Activated CD4-positive, alpha-beta T cell treated with anti-CD3 and anti-CD28 coated beads, Interleukin-2, amount 50 U/mL, for 48 hours (primary cell): ENCODE measurements at places on chromosomes 12 and 14.

DNA sequence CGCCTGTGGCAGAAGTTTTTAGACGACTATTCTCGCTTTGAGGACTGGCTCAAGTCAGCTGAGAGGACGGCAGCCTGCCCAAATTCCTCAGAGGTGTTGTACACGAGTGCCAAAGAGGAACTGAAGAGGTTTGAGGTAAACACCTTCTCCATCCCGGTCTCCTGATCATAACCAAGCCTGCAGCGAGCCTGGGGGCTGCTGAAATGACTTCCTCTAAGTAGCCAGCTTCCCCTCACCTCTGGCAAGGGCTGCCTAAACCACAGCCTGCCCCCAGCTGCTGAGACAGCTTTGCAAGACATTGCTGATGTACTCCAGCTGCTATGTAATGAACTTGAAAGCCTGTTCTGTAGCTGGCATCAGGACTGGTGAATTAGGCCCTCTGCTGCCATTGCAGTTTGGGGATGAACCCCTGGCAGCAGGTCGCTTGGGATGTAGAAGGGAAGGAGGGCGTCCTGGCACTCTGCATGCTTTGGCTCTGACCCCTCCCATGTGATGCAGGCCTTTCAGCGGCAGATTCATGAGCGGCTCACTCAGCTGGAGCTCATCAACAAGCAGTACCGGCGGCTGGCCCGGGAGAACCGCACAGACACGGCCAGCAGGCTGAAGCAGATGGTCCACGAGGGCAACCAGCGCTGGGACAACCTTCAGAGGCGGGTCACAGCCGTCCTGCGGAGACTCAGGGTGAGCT lies 84.6 kb downstream of the ESR2 start:
- DNase-seq = no peak

DNA sequence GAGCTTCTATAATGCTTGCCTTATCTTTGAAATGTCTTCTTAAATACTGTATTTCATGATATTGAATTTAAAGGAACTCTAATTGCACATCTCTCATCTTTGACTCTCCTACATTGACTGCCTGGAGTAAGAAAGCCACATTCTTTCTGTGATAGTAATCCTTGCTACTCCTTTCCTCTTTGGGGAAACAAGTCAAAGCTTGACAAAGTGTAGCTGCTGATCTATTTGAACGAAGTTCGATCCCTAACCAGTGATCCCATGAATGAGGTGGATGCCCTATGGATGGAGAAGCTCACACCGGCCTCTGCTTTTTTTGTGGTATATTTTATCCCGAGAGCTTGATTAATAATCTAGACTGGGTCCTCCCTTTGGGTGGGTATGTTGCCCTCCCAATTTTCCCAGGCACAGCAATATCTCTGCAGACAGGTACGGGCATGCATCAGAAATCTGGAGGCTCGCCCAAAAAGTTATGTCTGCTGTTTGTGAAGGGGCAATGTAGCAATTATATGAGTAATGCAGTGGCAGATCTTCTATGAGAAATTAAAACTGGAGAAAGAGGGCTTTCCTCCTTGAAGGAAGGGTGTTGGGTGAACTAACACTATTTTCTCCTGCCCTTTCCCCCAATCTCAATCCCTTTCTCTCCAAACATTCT lies 163.0 kb upstream of the FRMD6 start:
- DNase-seq = no peak

GRCh38 chr14:69808919-69809808 lies 12.1 kb upstream of the SLC10A1 start:
- no peak for DNase-seq

DNA sequence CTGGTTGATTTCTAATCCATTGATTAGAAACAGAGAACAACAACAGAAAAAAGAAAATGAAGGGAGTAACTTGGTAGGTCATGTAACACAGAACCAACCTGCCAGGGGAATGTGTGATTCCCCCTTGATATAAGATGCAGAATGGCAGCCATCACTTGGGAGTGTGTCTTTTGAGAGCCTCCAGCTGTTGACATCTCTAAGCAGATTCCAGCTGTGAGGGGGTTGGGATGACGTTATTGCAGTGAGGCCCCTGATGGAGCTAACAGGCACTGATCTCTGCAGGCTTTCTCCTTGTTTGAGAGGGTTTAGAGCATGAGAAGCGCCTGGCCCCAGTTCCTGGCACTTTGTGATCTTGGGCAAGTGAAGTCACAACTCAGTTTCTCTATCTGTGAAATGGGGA lies 124.9 kb downstream of the PELI2 start:
- no peak for DNase-seq

- no peak for DNase-seq
These were observed 1079.1 kb downstream of the BCL11B start for GRCh38 chr14:98192946-98193345.

GRCh38 chr12:104526320-104526719 lies 69.6 kb downstream of the CHST11 start:
- no peak for DNase-seq

DNA sequence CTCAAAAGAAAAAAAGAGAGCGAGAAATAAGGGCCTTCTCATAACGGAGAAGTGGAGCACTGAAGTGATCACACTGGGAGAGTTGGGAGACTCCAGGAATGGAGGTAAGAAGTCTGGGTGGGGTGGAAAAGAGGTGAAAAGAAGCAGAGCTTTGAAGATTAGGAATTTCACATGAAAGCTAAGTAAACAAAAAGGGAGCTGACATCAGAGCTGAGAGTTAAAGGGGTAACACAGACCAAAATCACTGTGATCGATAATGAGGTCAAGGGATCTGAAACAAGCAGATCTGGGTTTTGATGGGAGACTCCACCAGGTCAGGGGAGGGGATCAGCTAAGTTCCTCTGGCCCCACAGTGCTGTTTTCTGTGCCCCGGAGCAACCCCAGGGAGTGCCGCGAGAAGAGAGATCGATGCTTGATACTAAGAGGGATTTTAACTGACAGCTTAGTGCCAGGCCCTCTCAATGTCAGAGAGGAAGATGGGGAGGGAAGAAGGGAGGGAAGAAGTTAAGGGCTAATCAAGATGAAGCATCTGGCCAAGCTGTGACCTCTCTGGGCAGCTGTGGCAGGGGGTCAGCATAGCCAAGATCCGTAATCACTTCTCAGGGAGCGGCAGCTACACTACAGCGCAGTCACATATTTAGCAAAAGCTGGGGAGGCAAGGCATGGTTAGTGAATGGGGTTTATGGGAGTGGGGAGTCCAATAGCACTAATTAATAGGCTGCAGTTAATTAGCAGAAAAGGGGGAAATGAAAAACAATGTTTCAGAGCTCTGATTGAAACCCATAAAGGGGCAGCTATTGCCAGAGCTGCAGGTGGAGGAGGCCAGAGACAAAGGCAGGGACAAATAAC lies 8.0 kb downstream of the AQP6 start:
- no peak for DNase-seq

GRCh38 chr14:68141281-68142088 lies 321.9 kb downstream of the RAD51B start:
- DNase-seq = no peak

DNA sequence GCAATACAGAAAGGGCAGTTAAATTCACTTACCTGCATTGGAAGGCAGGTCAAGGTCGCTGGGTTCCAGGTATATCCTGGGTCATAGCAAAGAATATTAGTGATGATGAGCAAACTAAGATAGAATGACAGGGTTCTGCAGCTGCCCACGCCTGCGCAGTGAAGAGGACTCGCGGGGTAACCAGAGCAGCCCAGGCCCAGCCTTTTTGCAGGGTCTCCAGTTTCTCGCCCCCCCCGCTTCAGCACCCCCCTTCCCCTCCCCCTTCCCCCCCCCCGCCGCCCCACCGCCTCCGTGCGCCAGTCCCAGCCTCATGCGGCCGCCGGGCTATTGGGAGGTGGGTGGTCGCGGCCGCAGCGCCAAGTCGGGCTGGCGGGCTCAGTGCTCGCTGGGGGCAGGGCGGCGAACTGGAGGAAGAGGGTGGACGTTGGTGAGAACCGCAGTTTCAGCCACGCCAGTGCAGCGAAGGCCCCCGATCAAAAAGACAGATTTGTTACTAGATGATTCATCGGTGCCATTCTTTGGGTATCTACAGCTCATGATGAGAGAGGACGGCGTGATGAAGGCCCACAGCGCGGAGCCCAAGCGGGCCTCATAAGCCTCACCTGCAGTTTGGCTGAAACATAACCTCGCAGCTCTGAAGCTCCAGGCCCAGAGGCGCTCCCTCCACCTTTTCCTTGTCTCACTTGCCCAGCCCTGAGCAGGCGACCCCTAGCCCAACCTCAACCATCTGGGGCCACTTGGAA lies 20.2 kb downstream of the SLC2A3 start:
- peak; percentile 31 for DNase-seq

DNA sequence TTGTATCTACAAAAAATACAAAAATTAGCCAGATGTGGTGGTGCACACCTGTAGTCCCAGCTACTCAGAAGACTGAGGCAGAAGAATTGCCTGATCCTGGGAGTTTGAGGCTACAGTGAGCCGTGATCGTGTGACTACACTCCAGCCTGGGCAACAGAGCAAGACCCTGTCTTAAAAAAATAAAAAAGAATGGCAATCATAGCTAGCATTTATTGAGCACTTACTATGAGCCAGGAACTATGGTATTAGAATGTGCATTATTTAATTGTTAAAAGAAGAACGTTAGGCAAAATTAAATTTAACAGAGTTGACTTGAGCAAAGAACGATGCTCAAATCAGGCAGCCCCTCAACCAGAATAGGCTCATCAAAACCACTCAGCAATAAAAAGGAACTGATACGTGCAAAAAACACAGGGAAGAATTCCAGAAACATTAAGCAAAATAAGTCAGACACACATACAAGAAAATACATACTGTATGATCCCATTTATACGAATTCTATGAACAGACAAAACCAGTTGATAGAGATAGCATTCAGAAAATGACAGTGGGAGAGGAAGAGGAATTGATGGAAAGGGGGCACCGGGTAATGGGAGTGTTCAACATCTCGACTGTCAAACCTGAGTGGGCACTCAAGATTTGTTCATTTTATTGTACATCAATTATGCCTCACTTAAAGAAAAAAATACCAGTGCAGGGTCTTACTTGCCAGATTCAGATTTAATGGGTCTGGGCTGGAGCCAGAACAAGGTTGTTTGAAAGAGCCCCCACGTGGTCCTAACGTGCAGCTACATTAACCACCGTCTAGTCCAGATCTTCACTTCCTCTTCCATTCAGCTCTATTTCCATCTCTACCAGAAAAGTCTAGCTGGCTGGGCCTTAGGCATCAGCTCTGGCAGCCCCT lies 8.0 kb downstream of the SCNN1A start:
- no peak for DNase-seq

DNA sequence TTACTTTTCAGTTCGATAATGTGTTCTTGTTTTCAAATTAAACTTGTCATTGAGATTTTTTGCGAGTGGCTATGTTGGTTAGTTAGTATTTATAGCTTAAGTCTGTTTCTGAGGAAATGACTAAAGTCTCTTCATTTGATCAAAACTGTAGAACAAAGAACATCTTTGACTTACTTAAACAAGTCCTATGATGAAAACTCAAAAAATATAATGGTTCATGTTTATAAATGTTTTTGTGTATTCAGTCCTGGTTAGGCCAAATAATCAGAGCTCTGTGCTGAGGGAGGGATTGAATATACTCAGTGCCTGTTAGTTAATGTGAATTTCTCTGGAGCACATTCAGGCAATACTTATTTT lies 51.7 kb downstream of the PPFIBP1 start:
- DNase-seq = no peak

- no peak for DNase-seq
These were observed 141.1 kb downstream of the SLC41A2 start for GRCh38 chr12:104816845-104817503.

DNA sequence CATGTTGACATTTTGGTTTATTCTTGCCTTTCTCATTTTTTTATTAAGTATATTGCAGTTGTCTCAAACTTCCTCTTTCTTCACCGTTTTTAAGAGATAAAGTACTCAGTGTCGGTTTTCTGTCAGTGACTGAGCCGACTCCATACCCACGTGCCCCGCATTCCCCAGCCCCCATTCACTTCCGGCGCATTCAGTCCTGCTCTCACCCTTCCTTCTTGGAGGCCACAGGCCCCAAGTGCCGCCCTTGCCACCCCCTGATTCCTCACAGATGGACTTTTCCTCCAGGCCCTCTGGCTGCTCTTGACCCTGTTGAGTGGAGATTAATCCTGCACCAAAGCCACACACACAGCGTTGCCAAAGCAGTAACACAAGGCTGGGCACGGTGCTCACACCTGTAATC lies 19.1 kb upstream of the DNAH10 start:
- DNase-seq = no peak

DNA sequence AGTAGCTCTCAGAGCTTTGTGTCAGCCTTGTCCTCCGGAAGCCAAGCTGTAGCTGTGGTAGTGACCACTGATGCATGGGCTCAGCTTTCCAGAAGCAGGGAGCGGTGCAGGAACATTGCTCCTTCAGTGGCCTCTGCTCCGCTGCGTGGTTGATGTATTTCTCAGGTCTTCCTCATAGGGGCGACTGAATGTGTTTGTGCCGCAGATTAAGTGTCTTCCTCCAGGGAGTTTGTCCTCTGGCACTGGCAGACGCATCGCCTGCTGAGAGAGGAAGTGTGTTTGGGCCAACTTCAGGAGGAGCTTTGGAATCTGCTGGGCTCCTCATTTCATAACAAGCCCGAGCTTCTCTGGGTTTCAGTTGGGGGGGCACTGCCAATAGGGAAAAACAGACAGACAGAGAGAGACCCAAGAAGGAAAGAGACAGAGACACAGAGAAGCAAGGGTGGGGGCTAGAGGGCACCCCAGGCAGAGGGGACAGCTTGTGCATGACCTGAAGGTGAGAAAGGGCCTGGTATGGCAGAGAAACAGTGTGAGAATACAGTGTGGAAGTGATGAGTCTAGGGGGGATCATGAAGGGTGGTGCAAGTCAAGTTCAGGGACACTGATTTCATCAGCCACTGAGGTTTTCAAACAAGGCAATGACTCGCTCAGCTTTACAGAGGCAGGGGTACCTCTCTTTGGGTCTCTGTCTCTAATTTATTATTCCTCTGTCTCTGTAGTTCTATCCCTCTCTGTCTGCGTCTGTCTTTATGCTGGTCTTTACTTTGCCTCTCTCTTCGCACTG lies 69.4 kb upstream of the PRIMA1 start:
- no peak for DNase-seq

- no peak for DNase-seq
These were observed 49.2 kb upstream of the CNOT2 start for GRCh38 chr12:70194076-70194475.

- DNase-seq = no peak
These were observed 730 bp downstream of the PPP1R3E start for GRCh38 chr14:23301969-23302289.

GRCh38 chr12:100279607-100280244 lies 12.7 kb downstream of the SCYL2 start:
- no peak for DNase-seq

- DNase-seq = no peak
These were observed 28.3 kb upstream of the LIN7A start for GRCh38 chr12:80966001-80966400.

GRCh38 chr14:71799841-71800240 lies 132.4 kb upstream of the RGS6 start:
- no peak for DNase-seq

- DNase-seq = no peak
These were observed 16.6 kb downstream of the RFLNA start for GRCh38 chr12:124311292-124312109.

DNA sequence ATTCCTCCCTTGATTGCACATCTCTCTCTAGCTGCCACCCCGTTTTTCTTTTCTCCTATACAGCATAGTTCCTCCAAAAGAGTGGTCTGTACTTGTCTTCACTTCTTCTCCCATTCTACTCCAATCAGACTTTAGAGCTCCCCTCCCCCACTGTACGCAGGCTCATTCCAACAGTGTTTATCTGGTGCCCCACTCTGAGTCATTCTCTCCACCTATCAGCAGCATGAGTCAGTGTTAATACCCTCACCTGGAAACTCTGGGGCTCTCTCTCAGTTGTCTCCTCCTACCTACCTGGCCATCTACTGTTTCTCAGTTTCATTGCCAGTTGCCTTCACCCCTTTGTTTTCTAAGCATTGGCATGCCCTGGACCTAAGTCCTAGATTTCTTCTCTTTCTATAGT lies 175.1 kb upstream of the ARHGAP5 start:
- DNase-seq = no peak
